ENCODE measurements at places on chromosomes 11 and 22.

DNA sequence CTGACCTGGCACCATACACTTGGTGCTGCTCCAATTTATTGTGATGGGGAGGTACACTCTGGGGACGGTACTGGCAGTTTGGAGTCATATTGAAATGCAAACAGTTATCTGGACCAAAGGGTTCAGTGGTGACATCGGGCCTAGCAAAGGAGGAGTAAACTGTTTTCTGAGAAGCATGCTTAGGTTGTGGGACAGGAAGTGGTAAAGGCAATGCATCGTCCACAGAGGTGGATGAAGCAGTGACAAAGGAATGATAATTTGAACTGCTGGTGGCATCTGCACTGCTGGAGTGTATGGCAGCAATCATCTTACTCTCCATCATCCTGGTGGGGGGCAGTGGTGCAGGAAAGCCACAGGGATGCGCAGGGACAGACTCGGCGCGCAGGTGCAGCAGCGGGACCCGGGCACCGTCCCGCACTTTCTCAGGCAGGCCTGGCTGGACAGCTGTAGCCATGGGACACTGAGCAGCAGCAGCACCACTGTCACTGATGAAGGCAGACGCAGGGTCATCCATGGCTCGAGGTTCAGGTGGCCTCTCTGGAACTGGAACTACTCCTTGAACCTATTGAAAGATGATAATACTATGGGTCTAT is 28.0 kb upstream of the TP53AIP1 start:
- no peak for DNase-seq

DNA sequence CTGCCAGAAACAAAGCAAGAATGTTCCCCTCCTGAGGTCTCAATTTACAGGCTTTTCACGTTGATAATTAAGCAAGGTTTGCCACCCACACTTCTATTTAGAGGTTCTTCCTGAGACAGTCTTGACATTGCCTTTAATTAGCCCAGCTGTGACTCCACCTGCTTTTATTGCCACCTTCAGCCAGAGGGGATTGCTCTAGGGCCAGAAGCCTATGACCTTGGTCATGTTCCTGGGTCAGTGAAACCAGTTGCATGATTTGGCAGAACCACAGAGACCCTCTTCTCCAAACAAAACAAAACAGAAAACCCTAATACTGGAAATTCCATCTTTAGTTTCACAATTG is 89.8 kb downstream of the APIP start:
- no peak for DNase-seq

DNA sequence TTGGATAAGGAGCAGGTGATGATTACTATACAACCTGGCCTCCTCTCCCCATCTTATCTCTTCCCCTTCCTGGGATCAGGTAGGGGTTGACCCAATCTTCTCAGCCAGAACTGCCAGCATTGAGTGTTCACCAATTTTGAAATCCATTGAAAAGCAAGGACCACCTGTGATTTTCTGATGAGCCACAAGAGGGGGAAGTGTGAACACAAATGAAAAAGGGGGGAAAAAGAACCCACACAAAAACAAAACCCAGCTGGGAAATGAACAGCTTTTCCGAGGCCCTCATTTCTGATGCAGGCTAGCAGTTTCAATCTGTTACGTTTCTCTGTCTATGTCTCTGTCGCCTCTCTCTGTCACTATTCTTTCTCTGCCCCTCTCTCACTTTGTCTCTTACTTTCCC is 161.9 kb downstream of the INSC start:
- no peak for DNase-seq

DNA sequence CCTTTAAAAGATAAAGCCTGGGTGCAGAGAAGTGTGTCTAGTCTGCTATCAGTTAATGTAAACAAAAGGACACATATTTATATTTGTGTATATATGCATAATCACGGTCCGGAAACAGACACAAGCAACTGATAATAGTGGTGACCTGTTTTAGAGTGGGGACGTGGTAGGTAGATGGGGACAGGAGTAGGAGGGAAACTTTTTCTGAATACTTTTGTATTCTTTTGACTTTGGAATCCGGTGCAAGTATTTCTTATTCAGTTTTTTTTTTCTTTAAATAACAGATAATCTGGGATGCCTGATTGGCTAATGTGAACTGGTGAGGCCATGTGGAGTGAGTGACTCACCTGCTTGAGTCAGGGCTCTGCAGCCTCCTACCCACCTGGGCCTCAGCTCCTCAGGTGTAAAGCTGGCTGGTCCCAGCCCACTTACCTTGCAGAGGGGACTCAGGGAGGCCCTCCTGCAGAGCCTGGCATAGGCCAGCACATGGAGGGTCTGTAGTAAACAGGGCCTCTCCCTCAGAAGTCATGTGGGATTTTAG is 15.3 kb downstream of the MICAL2 start:
- DNase-seq = no peak

DNA sequence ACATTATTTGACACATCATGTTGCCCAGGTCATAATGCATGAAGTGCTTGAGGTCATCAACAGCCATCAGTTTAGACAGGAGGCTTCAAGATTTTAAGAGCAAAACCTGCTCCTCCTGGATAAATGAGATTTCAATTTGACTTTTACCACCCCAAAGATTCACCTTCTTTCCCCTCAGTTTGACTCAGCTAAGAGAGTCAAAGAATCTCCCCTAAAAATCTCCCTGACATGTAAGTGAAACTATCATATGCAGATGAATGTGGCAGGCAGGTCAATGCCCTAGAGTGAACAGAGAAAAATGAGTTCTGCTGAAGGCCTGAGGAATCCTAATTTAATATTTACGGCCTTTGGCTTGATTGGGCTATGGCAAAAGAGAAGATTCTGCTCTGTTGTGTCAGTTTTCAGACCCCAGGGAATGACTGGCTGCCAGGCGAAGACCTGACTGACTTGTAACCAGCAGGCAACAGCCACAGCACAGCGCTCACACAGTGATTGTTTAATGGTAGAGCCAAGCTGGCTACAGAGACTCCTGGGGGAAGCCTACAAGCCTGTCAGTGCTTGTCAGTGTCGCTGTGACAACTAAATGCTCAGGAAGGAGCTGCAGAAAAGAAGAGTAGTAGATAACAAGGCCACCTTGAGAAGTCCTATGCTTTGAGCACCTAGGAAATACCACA is 491.2 kb upstream of the LRRC4C start:
- no peak for DNase-seq

GRCh38 chr11:103789952-103790351 is 246.5 kb upstream of the DDI1 start:
- no peak for DNase-seq

DNA sequence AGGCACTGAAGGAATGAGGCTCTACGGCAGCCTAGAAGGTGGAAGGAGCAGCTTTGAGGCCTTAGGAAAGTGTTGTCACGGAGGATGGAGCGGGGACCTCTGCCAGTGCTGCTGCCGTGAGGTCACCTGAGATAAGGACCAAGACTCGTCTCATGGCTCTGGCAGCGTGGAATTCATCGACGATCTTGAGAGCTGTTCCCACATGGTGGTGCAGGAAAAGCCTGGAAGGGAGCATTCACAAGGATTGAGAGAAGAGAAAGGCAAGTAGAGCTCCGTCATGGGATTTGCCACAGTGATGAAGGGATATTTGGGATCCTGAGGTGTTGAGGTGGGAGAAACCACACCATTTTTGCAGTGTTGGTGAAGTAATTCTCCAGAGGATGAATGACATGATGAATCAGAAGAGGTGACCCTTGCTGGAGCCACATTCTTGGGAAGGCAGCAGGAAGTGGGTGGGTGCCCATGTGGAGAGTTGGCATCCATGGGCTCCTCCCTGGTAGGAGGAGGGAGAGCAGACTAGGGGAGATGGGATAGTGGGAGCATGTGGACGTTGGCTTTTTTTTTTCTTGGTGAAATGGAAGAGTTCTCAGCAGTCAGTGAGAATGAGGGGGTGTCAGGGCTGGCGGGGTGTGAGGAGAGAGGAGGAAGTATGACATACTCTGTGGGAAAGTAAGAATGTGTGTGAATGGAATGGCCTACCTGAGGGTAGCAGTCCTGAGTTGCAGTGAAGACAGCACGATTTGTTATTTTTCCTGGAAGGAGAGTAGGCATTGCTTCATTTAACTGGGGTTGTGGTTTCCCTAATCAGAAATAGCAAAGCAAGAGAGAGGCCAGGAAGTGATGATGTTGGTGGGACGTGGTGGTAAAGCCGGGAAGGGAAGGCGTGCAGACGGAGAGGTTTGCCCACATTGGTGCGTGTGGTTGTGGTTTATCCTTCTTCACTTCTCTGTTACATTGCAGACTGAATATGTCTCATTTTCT is 11.1 kb downstream of the PPP6R3 start:
- no peak for DNase-seq

GRCh38 chr11:109957601-109958000 is 135.6 kb upstream of the ZC3H12C start:
- DNase-seq = no peak

DNA sequence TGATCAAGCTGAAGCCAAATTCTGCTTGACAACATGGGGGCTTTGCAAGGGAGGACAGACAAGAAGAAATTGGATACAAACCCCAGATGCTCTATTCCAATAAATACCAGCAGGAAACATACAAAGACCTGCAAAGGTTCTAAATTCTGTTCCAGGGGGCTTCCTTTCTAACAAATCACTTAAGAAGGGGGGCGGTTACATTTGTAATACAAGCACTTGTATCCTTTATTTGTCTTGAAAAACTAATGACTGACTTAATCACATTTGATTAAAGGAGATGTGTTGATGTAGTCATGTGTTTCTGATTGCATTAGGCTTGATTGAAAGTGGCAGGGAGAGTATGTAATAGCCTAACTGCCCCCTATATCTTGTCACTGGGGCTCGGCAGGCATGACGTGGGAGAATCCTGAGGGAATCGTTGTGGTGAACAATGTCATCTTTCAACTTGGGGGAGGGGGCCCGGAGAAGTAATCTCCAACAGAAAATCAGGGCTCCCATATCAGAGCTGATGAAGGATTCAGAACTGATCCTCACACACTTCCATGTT is 361.7 kb downstream of the INSC start:
- no peak for DNase-seq

- DNase-seq = no peak
Observed at GRCh38 chr11:110518809-110519514, 89.2 kb downstream of the FDX1 start.

GRCh38 chr11:117851852-117852251 is 24.6 kb downstream of the FXYD6 start:
- DNase-seq = no peak

DNA sequence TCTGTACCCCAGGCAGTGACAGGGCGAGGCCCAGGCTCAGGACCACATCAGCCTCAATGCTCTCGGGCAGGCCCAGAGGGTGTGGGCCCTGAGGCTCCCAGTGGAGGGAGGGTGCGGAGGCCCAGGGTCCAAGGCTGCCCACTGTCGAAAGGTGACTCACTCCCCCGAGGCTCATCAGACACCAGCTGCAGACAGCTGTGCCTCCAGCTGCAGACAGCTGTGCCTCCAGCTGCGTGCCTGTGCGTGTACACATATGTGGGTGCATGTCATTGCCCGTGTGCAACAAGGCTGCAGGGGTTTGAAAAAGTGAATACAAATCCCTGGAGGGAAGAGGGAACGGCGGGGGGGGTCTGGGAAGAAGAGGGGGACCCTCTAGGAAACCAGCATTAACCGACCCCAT is 134.3 kb downstream of the BRD1 start:
- DNase-seq = no peak

DNA sequence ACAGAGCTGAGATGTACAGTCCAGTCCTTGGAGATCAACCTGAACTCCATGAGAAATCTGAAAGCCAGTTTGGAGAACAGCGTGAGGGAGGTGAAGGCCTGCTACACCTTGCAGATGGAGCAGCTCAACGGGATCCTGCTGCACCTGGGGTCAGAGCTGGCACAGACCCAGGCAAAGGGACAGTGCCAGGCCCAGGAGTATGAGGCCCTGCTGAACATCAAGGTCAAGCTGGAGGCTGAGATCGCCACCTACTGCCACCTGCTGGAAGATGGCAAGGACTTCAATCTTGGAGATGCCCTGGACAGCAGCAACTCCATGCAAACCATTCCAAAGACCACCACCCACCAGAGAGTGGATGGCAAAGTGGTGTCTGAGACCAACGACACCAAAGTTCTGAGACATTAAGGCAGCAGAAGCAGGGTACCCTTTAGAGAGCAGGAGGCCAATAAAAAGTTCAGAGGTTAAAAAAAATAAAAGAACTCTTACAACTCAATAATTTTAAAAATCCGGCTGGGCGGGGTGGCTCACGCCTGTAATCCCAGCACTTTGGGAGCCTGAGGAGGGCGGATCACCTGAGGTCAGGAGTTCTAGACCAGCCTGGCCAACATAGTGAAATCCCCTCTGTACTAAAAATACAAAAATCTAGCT is 69.9 kb upstream of the RTL6 start:
- no peak for DNase-seq

GRCh38 chr11:61598886-61599868 is 18.3 kb upstream of the SYT7 start:
- no peak for DNase-seq

- DNase-seq = no peak
Observed at GRCh38 chr11:7575841-7576725, 62.3 kb downstream of the PPFIBP2 start.

DNA sequence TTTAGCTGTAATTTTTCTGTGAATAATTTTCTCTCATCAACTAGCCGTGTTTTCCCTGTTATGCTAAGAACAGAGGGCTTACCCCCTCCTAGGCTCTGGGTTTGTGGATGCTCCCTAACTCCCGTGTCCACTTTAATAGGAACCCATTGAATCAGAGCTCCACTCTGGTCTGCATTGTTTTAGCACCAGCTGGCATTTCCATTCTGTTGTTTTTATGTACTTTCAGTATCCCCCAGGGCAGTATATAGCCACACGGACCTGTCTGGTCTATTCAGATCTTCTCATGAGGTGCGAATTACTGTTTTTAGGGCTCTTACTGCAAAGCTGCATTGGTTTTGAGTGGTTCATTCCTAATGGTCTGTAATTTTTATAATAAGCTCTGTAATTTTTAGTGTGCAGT is 16.0 kb downstream of the POLD3 start:
- DNase-seq = no peak

DNA sequence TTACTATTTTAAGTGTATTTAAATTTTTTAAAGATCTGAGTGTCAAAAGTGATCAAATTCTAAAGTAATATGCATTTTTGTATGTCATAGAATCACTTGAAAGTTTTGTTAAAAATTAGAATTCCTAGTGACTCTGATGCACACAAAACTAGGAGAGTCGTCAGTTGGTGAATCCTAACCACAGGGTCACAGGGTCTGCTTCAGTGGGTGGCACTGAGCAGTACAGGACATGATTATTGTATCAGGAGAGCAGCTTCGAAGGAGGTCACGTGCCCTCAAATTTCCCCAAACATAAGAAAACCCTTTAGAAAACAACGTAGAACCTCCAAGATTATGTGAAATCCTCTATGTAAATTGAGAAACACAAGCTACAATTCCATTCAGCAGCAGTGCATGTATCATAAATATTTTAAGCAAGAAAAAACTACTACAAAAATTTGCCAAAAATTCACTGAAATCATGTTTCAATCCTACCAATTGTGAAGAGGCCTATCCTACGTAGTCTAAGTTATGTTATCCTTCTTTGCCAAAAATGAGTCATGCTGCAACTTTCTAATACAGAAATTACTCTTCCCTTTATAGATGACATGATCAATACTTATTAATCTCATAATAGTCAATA is 323.6 kb downstream of the AASDHPPT start:
- DNase-seq = no peak

Data from cortex of kidney (tissue), 1 donor.